ENCODE measurements at places on chromosomes 2 and 18. TPM values are rescaled to one million over a fixed set of nuclear protein-coding genes. Genes with fewer than 3 reads are reported as not detected.

ARL4C gene
- total RNA-seq, result 2.1 TPM

SLC40A1 gene
- total RNA-seq, result 87.6 TPM

PIAS2 gene
- 7.7 TPM for total RNA-seq

DNA sequence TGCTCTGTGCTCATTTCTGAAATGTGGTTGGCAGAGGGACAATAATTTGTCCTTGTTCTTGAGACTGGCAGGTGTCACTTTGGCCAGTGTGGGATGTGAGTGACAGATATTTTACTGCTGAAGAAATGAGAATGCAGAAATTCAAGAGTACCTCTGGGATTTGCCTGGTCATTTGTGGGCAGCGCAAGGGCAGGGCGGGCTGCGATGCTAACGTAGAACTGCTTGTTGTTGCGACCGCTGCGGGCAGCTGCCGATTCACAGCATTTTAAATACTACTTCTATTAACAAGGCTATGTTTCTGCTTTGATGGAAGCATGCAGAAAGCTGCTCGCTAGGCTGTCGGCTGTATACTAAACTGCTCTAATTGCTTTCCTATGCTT is 268.6 kb downstream of the FIGN start:
- no peak for DNase-seq

- no peak for DNase-seq
Observed at GRCh38 chr2:239238381-239238780, 162.4 kb downstream of the HDAC4 start.

GRCh38 chr18:52829320-52829719 is 489.3 kb downstream of the DCC start:
- DNase-seq, result no peak

GRCh38 chr2:59694176-59694575 is 859.3 kb downstream of the BCL11A start:
- DNase-seq, result no peak

- no peak for DNase-seq
Observed at GRCh38 chr2:71474744-71475397, 21.5 kb downstream of the DYSF start.

DNA sequence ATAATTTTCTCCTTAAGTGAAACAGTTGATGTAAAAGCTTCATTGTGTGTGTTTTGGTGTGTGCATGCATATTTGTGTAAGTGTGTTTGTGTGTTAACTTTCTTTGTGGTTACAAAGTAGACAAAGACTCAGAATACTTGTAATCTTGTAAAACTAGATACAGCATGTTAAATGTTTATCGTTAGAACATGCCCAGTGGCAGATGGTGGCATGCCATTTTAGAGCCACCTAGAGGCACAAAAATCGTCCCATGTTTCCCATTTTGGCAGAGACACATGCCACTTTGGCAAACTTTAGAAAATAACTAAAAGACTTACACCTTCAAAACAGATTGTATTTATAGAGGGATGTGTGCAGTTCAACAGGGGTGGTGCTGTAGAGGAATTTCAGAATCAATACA is 224.1 kb downstream of the LRP1B start:
- DNase-seq, result no peak

GRCh38 chr2:44152865-44153669 is 15.6 kb upstream of the PPM1B start:
- DNase-seq, result no peak
